ENCODE measurements at places on chromosomes 3 and 15. TPM values are rescaled to one million over a fixed set of nuclear protein-coding genes. Genes with fewer than 3 reads are reported as not detected.
A peak's percentile ranks its signal among the peaks of the same experiment; 100 is the strongest.

GRCh38 chr3:80983753-80984152 lies 777.7 kb downstream of the GBE1 start:
- DNase-seq = no peak

GRCh38 chr3:14938954-14939353 lies 8.4 kb upstream of the NR2C2 start:
- DNase-seq = no peak

DNA sequence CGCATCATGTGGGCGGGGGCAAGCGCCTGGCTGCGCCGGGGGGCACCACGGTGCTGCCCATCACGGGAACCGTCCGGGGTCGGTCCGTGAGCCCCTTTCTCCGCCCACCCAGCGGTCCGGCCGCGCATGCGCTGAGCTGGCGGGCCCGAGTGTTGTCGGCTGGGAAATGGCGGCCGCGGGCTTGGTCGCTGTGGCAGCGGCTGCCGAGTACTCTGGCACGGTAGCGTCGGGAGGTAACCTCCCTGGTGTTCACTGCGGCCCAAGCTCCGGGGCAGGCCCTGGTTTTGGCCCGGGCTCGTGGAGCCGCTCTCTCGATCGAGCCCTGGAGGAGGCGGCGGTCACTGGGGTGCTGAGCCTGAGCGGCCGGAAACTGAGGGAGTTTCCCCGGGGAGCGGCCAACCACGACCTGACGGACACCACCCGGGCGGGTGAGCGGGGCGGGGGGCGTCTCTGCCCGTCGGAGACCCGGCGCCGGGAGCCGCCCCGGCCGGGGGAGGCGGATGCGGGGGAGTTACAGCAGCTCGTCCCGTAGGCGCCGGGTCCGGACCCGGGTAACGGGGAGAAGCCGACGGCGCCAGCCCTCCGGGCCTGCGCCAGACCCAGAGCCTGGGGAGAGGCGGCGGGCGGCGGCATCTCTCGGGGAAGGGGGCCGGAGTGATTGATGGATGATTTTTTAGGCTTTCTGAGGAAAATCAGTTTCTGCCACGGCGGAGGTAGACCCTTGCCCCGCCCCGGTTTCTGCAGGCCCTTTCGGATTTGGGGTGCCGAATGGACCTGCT lies at the start of gene LRCH3:
Gene LRCH3, plus strand, starts transcription at position 142 of the 779 bp plus-strand sequence. Its CDS starts 25 bp downstream, at position 167.
- DNase-seq = peak; percentile 50

ANKUB1 gene
- not detected for total RNA-seq

WNT7A gene
- not detected for total RNA-seq

DNA sequence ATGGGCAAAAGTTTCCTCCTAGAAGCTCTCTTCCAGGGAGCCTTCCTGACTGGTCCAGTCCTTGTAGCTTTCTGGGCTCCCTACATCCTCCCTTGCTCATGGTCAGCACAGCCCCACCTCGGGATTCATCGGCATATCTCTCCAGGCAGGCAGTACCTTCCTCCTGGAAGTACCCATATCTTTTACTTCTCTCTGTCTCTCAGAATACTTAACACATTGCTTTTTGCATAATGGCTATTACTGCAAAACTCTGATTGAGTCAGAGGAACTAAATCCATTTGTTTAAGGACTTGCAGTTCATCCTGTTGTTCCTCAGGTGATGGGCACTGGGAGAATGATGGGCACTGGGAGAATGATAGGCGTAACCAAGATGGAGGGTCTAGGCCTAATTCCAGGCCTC lies 13.8 kb upstream of the ZBTB38 start:
- no peak for DNase-seq

GRCh38 chr3:25695731-25696420 lies 31.2 kb upstream of the TOP2B start:
- no peak for DNase-seq

- DNase-seq = peak; percentile 37
Observed at GRCh38 chr3:124791639-124792151, 61.4 kb downstream of the UMPS start.

ALS2CL gene
- total RNA-seq = 7.0 TPM

DNA sequence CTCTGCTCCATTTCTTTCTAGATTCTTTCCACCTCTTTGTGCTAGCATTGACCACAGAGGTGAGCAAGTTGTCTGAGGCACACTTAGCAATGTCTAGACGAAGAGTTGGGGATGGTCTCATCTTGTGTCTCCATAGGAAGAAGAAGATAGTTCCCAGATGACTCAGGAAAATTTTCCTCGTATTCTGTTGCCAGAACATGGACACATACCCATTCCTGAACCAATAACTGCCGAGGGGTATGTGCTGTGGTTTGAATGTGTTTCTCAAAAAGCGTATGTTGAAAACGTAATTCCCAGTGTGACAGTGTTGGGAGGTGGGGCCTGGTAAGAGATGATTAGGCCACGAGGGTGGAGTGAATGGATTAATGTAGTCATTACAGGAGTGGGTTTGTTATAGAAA lies 107.5 kb upstream of the GALNT15 start:
- no peak for DNase-seq

DNA sequence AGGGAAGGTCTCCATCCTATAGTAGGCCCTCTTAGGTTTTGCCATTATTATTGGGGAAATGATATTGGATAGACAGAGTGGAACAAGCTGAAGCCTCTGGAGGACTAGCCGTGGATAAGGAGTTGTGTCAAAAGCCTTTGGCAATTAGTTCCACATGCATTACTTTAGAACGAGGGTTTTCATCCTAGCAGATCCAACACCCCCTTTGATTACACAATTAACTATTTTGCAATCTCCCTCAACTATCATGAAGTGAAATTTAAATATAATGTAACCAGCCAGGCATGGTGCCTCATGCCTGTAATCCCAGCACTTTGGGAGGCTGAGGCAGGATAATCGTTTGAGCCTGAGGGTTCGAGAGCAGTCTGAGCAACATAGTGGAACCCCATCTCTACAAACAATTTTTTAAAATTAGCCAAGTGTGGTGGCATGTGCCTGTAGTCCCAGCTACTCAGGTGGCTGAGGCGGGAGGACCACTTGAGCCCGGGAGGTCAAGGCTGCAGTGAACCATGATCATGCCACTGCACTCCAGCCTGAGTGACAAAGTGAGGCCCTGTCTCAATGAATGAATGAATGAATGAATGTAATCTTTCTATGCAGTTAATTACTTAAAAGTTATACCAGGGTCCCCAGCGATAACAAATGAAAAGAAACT lies 56.8 kb downstream of the PXYLP1 start:
- DNase-seq = no peak

C2CD4B gene
- 3.2 TPM for total RNA-seq

MST1 gene
- total RNA-seq = 0.10 TPM

VWA5B2 gene
- not detected for total RNA-seq

DNA sequence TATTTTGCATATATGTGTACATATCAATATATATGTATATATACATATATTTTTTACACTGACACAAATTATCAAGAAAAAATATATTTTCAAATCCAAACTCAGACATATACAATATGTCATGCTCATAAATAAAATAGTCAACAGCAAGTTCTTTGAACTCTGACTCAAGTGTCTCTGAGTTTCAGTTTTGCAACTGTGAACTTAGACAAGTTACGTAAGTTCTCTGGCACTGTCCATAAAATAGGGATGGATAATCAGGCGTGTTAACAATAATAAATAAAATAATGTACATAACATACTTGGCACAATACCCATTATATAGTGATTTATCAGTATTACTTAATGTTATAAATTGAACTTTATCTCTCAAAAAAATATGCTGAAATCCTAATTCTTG lies 12.1 kb upstream of the XRN1 start:
- no peak for DNase-seq

- DNase-seq = no peak
Observed at GRCh38 chr3:170572665-170573253, 13.1 kb downstream of the SLC7A14 start.

DNA sequence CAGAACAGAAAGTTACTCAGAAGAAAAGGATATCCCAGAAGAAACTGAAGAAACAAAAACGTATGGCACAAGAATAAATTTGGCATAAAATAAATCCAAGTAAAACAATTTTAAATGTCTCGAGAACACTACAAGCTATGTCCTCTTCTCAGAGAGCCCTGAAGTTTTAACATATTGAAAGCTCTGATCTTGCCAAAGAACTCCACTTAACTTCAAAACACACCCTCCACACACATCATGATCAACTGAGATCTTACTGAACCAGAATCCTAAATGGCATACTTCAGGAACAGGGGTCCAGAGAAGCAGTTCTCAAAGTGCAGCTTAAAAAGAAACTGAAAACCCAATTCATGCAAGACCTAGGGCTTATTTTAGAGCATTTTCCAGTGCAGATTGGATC lies 194.3 kb downstream of the MAGI1 start:
- no peak for DNase-seq

DNA sequence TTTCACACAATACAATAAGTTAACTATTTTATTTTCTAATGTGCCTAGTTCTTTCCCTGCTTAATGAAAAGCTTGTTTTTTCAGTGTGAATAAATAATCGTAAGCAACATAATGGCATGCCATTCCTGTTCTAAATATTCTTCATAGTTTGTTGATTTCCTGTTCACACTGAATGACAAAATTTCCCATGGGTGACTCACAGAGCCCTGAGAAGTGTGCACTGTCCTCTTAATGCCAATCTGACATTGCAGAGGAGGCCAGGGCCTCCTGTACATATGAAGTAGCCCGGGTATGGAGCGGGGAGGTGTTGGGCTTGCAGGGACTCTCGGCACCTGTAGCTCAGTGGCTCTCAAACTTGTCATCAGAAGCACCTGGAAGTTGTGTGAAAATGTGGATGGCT lies 24.3 kb downstream of the CCR3 start:
- DNase-seq = no peak

DNA sequence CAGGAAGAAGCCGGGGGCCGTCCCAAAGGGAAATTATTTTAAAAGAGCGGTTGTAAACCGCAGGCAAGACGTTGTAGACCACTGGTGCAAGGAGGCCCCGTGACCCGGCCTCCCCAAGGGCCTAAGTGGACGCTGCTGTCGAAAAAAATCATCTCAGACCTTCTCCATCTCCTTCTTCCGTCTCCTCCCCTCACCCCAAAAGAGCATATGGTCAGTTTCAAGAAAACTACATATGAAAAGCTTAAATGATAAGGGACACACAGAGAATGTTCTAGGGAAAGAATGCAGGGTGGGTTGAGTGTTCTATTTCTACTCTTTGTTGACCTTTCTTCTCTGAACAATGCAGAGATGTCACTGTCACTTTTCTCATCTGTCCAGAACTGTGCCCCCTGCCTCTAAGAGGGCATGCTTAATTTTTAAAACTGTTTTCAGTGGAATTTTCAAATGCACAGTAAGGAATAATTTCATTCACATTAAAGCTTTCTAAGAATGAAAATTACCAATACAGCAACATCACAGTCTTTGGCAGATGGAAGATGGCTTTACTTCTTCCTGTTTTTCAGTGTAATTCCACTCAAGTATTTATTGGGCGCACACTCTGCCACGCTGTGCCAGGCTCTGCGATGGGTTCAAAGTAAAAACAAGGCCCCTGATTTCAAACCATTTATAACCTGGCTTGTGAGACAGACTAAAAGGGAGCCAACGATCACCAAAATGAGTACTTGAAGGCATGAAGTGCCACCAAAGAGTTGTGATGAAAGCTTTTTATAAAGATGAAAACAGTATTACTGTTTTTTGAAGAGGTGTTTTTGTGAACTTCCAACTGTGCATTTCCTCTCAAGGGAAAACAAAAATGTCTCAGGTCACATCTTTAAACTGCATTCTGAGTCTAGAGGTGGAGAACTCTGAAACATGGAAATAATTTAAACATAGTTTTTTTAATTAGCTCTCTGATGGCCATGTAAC lies 891 bp upstream of the TOP2B start:
- DNase-seq = no peak

DNA sequence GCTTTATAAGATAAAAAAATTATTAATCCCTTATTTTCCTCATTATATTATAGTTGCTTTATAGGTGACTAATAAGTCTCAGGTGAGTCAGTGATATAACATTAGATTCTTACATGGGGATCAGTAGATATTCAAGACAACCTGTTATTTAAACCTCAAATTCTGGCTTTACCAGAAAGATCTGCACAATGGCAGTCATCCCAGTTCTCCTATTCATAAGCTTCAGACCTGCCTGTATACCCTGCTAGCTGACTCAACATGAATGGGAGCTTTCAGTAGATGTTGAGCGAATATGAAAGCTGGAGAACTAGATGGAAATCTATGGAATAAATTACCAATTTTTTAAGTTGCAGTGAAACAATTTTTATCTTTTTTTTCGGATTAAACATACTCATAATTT lies 20.5 kb upstream of the CCDC54 start:
- no peak for DNase-seq

DNA sequence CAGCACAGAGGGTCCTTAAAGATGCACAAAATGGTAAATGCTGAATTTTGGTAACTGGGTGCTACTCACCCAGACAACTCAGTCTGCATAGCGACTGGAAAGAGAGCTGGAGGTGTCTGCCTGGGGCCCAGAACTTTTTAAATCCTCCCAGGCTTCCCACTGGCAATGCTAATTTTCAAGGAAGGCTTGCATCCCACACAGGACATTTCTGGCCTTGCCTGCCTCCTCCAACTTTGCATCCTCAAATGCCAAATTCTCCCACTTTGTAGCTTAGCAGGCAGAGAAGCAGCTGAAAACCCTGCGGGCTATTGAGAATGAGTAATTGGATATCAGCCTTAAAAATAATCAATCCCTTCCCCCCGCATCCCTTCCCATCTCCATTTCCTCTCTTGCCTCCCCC lies 656.6 kb upstream of the ADAMTS9 start:
- DNase-seq = no peak

TICRR gene
- total RNA-seq = not detected

GRCh38 chr15:78938658-78939488 lies 6.0 kb downstream of the CTSH start:
- no peak for DNase-seq

GP5 gene
- total RNA-seq = 0.10 TPM

GRCh38 chr3:138195481-138195880 lies 8.4 kb downstream of the ARMC8 start:
- DNase-seq = no peak

- DNase-seq = no peak
Observed at GRCh38 chr3:132997404-132998185, 40.6 kb upstream of the TMEM108 start.

GRCh38 chr15:31131853-31132375 lies 30.4 kb upstream of the TRPM1 start:
- DNase-seq = no peak

GRCh38 chr3:36891701-36892160 lies 53.1 kb downstream of the TRANK1 start:
- DNase-seq = peak; percentile 36

PP2D1 gene
- total RNA-seq = not detected

IL20RB gene
- total RNA-seq = 0.38 TPM

LRRC49 gene
- 4.4 TPM for total RNA-seq
